Common myeloid progenitor, CD34-positive (primary cell): ENCODE measurements at places on chromosomes 7 and 10.

DNA sequence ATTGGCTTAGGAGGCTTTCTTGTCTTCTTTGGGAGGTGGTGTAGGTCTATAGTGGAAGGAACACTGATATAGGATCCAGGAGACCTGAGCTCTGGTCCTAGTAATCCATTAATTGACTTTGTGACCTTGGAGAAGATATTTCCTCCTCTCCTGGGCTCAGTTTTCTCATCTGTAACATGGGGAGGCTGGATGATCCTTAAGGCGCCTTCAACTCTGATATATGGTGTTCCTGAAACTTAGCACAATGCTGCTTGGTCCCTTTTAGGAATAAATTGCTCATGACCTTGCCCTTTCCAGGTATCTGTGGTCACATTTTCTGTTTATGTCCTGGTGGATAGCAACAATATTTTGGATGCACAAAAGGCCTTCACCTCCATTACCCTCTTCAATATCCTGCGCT lies 25.3 kb downstream of the ABCC2 start:
- H3K27me3 ChIP-seq, result no peaks in the 10 kb centered on the region
- no peaks in the 10 kb centered on the region for H3K4me1 ChIP-seq
- H3K4me3 ChIP-seq, result no peak overlapping the region
- DNase-seq, result no peak

- no peaks in the 10 kb centered on the region for H3K36me3 ChIP-seq
- DNase-seq, result no peak
- no peaks in the 10 kb centered on the region for H3K27me3 ChIP-seq
- H3K4me1 ChIP-seq, result peaks cover 12% of the 10 kb centered on the region
- no peak overlapping the region for H3K4me3 ChIP-seq
Measured at GRCh38 chr10:29723726-29724125, 89.0 kb upstream of the SVIL start.

- no peak overlapping the region for H3K27ac ChIP-seq
- no peak for DNase-seq
- H3K27me3 ChIP-seq, result peaks cover 83% of the 10 kb centered on the region
Measured at GRCh38 chr7:27207348-27207985, 7.6 kb upstream of the HOXA13 start.

DNA sequence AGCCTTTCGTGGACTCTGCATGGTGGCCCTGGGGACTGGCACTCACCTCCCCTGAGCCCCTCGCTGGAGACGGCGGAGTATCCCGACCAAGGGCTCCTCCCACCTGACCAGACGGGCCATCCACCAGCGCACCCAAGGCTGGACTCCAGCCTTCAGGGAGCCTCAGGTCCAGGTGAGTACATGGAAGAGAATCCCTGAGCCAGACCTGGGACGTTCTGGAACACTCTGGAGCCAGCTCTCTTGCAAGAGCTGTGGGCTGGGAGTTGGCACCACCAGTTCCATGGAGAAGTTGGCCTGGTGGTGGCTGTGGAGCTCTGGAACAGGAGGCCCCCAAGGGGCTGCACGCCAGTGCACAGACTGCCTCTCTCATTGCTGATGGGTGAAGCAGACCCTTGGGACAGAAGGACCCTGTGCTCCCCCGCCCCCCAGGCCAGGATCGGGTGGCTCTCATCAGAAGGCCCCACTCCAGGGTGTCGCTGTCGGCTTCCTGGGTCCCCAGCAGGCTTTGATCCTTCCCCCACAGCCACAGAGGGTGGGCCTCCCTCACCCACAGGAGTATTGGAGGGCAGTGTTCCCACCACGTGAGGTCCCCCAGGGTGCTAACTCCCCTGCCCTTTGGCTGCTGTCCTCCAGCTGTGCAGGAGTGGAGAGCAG lies 189.9 kb downstream of the EBF3 start:
- H3K4me1 ChIP-seq, result no peaks in the 10 kb centered on the region
- H3K27ac ChIP-seq, result no peak overlapping the region
- no peaks in the 10 kb centered on the region for H3K36me3 ChIP-seq
- DNase-seq, result no peak

GRCh38 chr7:24073651-24074420 lies 210.2 kb upstream of the NPY start:
- H3K4me3 ChIP-seq, result no peak overlapping the region
- no peak overlapping the region for H3K27ac ChIP-seq
- no peak for DNase-seq
- no peaks in the 10 kb centered on the region for H3K27me3 ChIP-seq
- no peaks in the 10 kb centered on the region for H3K4me1 ChIP-seq

GRCh38 chr7:140640727-140641523 lies at the start of gene DENND2A:
TSS of gene DENND2A (minus strand) at chr7:140640813. CDS start at chr7:140602397, 38,416 bp downstream.
- no peaks in the 10 kb centered on the region for H3K36me3 ChIP-seq
- H3K4me3 ChIP-seq, result peak within 1 kb of the TSS; percentile 51
- H3K27ac ChIP-seq, result no peak within 1 kb of the TSS
- DNase-seq, result peak; percentile 26
- H3K27me3 ChIP-seq, result peaks cover 28% of the 10 kb centered on the region

DNA sequence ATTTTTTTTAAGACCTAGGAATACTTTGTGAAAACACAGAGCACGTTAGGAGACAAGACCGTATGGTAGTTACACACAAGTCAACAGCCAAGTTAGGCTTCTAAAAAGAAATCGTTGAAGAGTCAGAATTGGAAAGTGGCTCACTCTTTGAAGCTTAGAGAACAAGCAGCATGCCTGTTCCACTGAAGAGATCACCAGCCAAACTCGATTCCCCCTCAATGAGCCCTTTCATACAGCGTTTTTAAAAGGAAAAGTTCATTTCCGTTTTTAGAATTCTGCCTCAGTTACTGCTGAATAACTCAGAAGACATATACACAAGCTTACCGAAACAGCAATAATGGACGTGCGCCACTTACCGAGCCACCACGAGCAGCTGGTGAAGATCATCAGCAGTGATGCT lies 41.0 kb downstream of the MCMBP start:
- DNase-seq, result no peak
- H3K27ac ChIP-seq, result no peak overlapping the region
- no peak overlapping the region for H3K4me3 ChIP-seq
- H3K36me3 ChIP-seq, result peaks cover 89% of the 10 kb centered on the region
- no peaks in the 10 kb centered on the region for H3K4me1 ChIP-seq

DNA sequence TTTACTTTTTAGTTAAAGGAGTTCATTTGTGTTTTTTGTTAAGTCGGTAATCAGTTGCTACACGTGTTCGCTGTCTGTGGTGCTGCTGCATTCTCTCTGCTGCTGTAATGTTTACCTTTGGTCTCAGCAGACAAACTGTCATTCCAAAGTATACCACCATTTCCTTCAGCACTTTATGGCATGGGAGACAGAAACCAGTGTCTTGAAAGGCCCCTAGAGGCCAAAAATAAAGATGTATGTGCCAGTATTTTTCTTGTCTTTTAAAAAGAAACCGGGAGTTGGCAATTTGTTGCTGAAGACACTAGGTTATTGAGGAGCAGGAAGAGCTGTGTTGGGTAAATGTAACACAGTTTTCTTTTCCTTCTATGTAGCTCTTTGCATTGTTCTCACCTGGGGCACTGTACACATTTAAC lies 24.1 kb downstream of the ZNF92 start:
- DNase-seq, result no peak
- H3K4me1 ChIP-seq, result no peaks in the 10 kb centered on the region
- no peaks in the 10 kb centered on the region for H3K27me3 ChIP-seq
- peaks cover 35% of the 10 kb centered on the region for H3K36me3 ChIP-seq

GRCh38 chr7:133183969-133184368 lies 68.9 kb upstream of the EXOC4 start:
- DNase-seq, result no peak
- no peak overlapping the region for H3K4me3 ChIP-seq
- H3K36me3 ChIP-seq, result no peaks in the 10 kb centered on the region

GRCh38 chr10:124387078-124387874 lies 31.4 kb downstream of the OAT start:
- no peaks in the 10 kb centered on the region for H3K4me1 ChIP-seq
- H3K4me3 ChIP-seq, result no peak overlapping the region
- DNase-seq, result no peak

GRCh38 chr10:50623663-50624412 lies at the start of gene SGMS1:
TSS of gene SGMS1 (minus strand) at chr10:50623956. CDS start at chr10:50344114, 279,842 bp downstream.
- H3K36me3 ChIP-seq, result no peaks in the 10 kb centered on the region
- peak; percentile 83 for DNase-seq
- H3K4me3 ChIP-seq, result peak within 1 kb of the TSS; percentile 91
- no peaks in the 10 kb centered on the region for H3K27me3 ChIP-seq
- peaks cover 34% of the 10 kb centered on the region for H3K4me1 ChIP-seq
- H3K27ac ChIP-seq, result peak within 1 kb of the TSS; percentile 88

DNA sequence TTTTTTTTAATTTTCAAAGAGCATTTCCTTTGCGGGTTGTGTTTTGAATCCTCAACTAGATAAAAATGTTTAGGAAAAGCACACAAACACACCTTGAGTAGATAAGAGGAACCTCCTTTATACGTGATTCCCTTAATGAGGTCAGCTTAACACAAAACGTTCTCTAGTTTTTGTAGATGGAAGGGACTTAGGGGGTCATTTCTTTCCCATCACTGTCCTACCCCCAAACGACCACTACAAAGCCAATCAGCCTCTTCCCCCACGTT lies 1.2 kb downstream of the SUV39H2 start:
- DNase-seq, result no peak
- peak overlapping the region; percentile 99 for H3K4me3 ChIP-seq
- H3K4me1 ChIP-seq, result peaks cover 26% of the 10 kb centered on the region
- H3K27me3 ChIP-seq, result no peaks in the 10 kb centered on the region
- no peak overlapping the region for H3K27ac ChIP-seq
- no peaks in the 10 kb centered on the region for H3K36me3 ChIP-seq

DNA sequence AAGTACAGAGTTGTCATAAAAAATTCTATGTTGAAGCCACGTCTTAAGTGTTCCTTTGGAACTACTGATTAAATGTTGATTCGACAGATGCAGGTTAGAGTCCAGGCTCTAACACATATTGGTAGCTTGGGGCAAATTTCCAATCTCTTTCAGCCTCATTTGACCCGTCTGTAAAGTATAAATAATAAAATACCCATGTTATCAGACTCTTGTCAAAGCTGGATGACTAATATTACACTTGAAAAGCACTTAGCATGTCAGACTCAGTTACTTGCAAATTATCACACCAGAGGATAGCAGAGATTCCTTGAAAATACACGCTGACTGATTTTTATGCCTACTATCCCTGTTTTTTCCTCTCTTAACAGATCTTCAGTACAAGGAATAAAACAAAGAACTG lies 18.1 kb upstream of the MACC1 start:
- H3K36me3 ChIP-seq, result no peaks in the 10 kb centered on the region
- no peaks in the 10 kb centered on the region for H3K4me1 ChIP-seq
- H3K4me3 ChIP-seq, result no peak overlapping the region
- H3K27me3 ChIP-seq, result no peaks in the 10 kb centered on the region
- no peak for DNase-seq

DNA sequence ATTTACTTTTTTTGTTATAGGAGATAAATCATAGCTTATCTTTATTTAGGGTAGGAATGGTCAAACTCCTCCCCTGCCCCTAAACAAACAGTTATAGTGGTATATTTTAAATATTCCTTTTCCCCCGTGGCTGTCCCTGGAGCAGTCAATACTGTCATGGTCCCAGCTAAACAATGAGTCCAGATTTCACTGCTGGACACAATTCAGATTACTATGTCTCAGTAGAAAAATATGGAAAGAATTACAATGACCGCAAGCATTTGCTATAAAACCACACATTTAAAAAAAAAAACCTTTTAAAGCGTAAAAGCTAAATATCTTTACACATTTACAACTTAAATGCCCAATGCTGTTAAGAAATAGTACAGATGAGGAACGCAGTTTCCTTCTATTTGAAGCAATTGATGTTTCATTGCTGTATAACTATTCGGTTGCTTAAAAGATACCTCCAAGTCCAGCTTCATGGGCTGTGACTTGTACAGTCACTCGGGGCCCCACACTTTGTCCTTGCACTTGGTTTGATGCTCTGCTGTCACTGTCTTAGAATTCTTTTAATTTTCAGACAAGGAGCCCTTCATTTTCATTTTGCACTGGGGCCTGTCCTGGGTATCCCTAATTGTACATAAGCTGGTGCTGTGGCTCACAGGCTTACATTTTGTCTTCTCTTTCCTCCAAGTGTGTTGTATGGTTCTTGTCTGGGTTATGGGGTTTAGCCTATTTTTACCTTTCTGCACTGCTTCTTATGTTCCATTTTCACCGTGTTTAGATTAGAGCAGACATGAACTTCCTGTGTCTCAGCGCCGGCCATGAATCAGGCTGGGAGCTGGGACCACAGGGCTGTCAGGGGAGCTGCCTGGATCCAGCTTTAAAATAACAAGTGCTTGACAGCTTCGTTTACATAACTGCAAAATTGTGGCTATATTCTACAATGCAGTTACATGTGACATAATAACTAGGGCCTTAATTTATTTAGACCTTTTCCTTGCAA lies 530.2 kb upstream of the FZD8 start:
- H3K27me3 ChIP-seq, result no peaks in the 10 kb centered on the region
- H3K27ac ChIP-seq, result no peak overlapping the region
- DNase-seq, result peak; percentile 2
- no peaks in the 10 kb centered on the region for H3K36me3 ChIP-seq
- peaks cover 3% of the 10 kb centered on the region for H3K4me1 ChIP-seq

DNA sequence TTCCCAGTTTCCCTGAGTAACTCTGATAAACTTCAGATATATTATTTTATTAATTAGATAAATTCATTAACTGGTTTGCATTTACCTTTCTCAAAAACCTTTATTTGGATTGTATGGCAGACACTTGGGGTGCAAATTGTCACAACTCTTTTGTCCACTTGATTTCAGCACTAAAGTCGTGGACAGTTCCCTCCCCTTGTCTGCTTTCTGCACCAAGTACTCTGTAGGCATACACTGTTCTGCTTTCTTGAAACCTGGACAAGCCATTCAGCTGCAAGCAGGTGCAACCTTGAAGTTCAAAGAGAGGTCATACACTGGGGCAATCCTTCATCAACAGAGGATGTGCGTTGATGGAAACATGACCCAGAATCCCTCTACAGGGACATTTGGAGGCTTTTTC lies 162.9 kb downstream of the ARL5B start:
- no peak overlapping the region for H3K27ac ChIP-seq
- no peaks in the 10 kb centered on the region for H3K27me3 ChIP-seq
- no peaks in the 10 kb centered on the region for H3K36me3 ChIP-seq
- no peak overlapping the region for H3K4me3 ChIP-seq
- peak; percentile 1 for DNase-seq
